ENCODE measurements at places on chromosomes 11 and 22.

DNA sequence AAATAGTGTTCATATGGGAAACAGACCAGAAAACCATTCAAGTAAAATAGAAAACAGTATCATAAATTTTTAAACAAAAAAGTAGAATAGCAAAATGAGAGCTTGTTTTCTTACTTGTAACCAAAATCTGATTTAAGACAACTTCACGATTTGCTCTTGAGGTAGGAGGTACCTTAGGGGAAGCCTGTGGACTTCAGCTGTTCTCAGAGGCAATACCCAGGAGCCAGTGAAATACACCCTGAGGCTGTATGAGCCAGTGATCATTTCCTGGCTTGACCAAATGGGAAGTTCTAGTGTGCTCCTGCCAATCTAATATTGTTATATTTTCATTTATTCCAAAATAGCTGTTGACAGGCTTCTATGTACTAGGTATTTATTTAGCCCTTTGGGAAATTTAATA lies 104.8 kb downstream of the ARHGAP42 start:
- no peak for DNase-seq

- no peak for DNase-seq
Measured at GRCh38 chr11:106326087-106326486, 248.6 kb downstream of the AASDHPPT start.

DNA sequence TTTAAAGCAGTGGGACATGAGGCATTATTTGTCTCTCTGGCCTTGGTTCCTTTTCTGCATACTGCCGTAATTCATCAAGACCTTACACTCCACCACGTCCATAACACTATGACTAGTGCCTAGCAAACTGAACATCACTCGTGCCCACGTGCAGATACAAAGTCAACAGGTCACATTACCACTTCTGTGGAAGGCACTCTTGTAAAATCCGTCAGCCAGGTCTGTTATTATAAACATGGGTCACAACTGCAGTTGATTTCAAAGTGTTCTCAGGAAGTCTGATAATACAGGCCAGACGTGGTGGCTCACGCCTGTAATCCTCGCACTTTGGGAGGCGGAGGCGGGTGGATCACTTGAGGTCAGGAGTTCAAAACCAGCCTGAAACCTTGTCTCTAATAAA lies 14.1 kb downstream of the VSIG10L2 start:
- DNase-seq: no peak

GRCh38 chr22:23066200-23067022 lies 3.9 kb upstream of the GNAZ start:
- no peak for DNase-seq

DNA sequence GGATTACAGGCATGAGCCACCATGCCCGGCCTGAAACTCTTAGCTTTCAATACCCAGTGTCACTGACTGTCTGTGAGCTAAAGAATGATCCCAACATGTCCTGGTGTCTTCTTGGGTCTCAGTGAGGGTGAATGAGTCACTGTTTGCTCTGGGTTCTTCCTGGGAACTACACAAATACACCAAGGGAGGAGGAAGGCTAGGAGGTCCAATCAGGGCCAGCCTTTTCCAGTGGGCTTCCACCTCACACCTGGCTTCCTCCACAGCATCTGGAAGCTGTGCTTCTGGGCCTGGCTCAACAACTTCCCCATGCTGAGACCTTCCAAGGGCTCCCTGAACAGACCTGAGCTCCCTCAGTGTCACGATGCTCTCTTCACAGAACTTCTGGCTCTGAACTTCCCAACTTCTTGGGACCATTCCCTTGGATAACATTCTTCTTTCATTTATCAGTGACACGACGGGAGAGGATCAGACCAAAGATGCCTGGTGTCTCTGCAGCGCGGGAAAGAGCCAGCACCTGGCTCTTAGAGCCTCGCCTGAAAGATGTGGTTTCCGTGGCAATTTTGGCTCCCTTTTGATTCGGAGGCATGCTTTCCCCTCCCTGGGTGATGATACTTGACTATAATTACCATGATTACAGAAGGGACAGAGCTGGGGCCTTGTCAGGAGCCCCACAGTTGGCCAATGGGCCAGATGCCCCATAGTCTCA lies 22.3 kb upstream of the CHRM4 start:
- no peak for DNase-seq

- DNase-seq: no peak
Measured at GRCh38 chr11:33028537-33028914, 10.8 kb upstream of the TCP11L1 start.
